ENCODE measurements at places on chromosomes 4 and X. TPM values are rescaled to one million over a fixed set of nuclear protein-coding genes. Genes with fewer than 3 reads are reported as not detected.

DNA sequence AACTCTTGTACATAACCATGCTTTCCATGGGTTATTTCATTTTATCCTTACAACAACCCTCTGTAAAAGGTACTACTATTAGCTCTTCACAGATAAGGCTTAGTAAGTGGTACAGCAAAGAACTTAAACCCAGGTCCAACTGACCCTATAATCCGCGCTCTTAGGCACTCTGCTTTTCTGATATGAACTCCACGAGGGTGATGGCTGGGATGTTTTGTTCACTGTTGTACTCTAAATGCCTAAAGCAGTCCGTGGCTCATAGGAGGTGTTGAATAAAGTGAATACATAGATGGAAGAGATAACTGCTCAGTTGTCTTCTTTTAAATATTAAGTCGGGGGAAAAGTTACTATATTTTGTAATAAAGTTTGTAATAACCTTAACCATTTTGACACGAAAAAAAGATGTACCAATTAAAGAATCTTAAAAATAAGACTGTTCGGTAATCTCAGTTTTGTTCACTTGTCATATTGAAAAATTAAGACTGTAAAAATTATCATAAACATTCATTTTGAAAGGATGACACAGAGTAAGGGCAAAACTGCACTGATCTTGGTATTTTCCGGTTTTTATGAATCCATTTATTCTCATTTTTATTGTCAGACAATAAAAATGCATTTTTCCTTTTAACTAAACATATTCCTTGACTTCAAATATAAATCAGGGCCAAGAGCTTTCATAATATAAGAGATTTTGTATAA, 166.5 kb downstream of the FBXW7 start:
- DNase-seq = no peak

GRCh38 chr4:70680934-70681333, 7.4 kb upstream of the UTP3 start:
- no peak for DNase-seq

AASDH gene
- total RNA-seq = 17.6 TPM

PLAC1 gene
- 1.1 TPM for total RNA-seq

ARX gene
- total RNA-seq = not detected

DNA sequence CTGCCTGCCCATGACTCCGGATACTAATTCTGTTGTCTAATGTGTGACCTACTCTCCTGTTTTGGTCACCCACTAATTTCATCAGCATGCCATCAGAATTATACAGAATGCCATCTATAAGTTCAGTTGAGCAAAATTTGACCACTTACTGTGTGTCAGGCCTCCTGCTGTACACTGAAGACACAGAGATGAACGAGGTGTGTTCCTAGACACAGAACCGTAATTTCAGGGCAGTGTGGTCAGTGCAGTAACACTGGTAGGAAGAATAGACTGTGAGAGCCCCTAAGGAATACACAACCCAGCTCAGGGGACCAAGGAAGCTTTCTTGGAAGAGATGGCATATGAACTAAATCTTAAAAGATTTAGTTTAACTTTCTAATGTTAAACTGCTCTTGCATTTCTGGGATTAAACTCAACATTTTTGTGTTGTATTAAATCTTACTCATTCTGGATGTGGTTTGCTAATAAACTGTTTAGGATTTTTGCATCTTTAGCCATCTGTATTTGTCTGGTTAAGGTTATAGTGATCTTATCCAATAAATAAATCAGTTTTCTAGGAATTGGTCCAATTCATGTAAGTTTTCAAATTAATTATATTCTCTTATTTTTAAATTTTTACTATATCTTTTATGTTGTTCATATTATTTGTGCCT, 34.3 kb downstream of the KANTR start:
- DNase-seq = no peak

DNA sequence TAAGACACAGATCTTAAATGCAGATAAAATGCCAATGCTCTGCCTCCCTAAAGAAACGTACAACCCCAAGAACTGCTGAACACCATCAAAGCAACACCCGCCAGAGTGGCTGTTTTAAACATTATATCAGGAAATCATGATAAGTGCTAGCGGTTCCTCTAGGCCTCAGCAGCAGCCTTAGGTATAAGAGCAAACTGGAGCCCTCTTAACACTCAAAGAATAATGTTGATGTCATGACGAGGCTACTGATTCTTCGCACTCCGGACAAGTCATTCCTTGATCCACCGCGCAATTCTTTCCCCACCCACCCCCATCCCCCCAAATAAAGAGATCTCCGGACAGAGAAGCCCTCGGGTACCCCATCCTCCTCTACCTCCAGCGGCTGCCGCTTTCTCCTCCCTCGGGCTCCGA, 507 bp downstream of the LIN54 start:
- DNase-seq = peak; percentile 9

DNA sequence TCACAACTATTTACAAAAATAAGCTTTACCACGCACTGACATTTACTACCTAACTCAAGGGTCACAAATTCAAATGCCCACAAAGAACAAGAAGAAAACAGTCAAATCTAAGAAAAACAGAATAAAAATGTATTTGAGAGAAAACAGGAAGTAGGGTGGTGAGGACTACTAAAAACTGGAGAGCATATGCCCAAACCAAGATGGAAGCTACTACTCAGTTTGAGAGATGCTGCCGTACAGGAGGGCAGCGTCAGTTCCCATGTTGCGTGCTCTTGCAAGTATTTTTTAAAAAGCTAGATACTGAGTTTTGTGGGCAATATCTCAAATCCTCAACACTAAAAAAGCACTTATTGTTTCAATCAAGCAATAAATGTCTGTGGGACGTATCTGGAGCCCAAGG, 16.2 kb downstream of the HNRNPD start:
- DNase-seq = no peak

ELOVL6 gene
- 21.3 TPM for total RNA-seq

DNA sequence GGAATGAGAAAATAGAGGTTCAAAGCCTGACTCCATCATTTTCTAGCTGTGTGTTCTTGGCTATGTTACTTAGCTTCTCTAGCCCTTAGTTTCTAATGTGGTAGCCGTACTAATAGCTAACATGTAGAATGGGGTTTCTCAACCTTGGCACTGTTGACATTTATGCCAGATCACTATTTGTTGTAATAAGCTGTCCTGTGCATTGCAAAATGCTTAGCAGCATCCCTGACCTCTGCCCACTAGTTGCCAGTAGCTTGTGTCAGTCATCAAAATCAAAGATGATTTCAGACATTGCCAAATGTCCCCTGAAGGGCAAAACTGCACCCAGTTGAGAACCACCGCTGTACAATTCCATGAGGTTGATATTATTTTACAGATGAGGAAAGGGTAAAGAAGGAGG, 18.3 kb upstream of the ADAMTS3 start:
- DNase-seq = no peak

GRCh38 chr4:105184316-105184980, 37.8 kb downstream of the TET2 start:
- DNase-seq = no peak

PABPC1L2A gene
- not detected for total RNA-seq

DNA sequence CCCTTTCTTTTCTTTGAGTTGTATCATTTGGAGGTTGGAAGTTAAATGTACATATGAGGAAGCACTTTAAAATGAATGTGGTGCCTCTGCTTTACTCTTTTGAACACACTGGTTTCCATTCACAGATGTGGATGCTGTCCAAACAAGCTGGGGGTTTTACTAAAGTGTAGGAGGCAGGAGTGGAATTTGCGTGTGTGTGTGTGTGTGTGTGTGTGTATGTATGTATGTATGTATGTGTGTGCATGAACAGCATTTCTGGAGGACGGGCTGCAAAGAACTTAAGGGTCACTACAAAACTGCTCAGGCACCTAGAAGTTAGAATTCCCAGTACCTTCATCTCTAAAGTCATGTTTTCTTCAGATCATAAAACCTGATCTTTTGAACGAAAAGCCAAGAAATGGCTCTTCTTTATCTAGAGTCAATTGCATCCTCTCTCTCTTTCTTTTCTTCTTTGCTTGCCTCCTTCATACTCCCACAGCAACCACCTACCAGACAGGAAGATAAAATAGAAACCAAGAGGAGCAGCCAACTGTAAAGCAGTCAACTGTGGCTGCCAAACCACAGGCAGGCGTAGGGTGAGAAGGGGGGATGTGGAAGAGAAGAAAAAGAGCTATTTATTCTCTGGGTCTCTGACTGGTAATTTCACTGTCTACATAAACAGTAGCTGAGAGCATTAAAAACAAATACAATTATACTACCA, 177.0 kb upstream of the RASGEF1B start:
- peak; percentile 35 for DNase-seq

RBMXL3 gene
- not detected for total RNA-seq

RASGEF1B gene
- total RNA-seq = 8.6 TPM

MAGEA10 gene
- total RNA-seq = not detected

- no peak for DNase-seq
These were observed 70.9 kb downstream of the NDST4 start for GRCh38 chr4:115042496-115042895.

GRCh38 chr4:2867758-2868491, 24.3 kb downstream of the ADD1 start:
- DNase-seq = no peak

DNA sequence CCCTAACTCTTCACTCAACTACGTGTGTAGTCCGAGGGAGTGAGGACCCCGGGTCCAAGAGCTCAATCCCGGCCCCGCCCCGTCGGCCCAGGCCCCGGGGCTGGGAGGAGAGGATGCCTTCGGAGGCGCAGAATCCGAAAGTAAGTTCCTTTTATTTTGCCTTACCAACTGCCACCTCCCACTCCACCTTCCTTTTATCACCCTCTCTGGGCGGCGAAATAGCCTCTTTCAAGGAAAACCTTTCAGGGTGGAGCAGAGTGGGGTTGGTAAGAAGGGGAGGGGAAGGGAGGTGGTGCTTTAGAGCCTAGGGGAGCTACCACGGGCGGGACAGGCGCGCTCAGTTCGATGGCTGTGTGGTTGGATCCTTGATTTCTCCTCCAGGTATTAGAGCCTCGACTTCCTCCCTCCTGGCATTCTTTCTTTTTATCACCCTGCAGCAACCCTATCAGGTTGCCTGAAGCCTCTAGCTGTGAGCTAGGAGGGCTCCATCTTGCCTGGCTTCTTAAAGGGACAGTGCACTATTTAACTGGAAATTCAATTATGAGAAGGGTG, 191.2 kb downstream of the RRAGB start:
- DNase-seq = peak; percentile 12

TMPRSS11B gene
- not detected for total RNA-seq

PASD1 gene
- total RNA-seq = not detected

FRMD7 gene
- not detected for total RNA-seq

GRCh38 chr4:139628184-139629012, 37.2 kb upstream of the MGST2 start:
- DNase-seq = no peak

DNA sequence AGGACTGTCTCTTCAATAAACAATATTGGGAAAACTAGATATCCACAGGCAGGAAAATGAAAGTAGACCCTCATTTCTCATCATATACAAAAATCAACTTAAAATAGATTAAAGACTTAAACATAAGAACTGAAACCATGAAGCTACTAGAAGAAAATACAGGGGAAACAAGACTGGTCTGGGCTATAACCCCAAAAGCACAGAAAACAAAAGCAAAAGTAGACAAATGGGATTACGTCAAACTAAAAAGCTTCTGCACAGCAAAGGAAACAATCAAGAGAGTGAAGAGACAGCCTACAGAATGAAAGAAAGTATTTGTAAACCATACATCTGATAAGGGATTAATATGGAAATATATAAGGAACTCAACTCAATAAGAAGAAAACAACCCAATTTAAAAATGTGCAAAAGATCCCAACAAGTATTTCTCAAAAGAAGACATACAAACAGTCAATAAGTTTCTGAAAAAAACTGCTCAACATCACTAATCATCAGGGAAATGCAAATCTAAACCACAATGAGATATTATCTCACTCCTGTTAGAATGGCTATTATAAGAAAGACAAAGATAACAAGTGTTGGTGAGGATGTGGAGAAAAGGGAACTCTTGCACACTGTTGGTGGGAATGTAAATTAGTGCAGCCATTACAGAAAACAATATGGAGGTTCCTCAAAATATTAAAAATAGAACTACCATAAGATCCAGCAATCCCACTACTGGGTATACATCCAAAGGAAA, 325.3 kb upstream of the RASGEF1B start:
- no peak for DNase-seq
